ENCODE measurements at places on chromosomes 5 and 9.

- DNase-seq: no peak
Observed at GRCh38 chr5:124234022-124234769, 512.2 kb downstream of the ZNF608 start.

DNA sequence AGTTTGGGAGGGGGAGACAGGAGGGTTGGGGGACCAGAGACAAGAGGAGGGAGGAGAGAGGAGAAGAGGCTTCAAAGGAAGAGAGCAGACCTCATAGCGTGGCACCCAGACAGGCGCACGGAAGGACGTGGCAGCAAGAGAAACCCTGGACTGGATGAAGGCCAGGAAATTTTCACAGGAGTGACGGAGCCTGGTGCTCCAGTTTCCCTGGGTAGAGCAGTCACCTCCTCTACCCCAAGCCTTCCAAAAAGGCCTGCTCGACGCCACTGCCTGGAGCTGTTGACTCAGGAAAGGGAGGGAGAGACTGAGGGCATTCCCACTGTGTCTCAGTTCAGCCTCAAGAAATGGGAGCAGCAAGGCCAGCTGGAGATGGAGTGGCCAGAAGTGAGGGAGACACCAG lies 19.3 kb downstream of the AK8 start:
- DNase-seq: no peak

- DNase-seq: no peak
Observed at GRCh38 chr9:89426384-89426961, 71.4 kb downstream of the SEMA4D start.

- DNase-seq: peak; percentile 92
Observed at GRCh38 chr9:125744616-125745015, 2.6 kb upstream of the PBX3 start.

- no peak for DNase-seq
Observed at GRCh38 chr5:62334082-62334481, 28.1 kb downstream of the KIF2A start.

DNA sequence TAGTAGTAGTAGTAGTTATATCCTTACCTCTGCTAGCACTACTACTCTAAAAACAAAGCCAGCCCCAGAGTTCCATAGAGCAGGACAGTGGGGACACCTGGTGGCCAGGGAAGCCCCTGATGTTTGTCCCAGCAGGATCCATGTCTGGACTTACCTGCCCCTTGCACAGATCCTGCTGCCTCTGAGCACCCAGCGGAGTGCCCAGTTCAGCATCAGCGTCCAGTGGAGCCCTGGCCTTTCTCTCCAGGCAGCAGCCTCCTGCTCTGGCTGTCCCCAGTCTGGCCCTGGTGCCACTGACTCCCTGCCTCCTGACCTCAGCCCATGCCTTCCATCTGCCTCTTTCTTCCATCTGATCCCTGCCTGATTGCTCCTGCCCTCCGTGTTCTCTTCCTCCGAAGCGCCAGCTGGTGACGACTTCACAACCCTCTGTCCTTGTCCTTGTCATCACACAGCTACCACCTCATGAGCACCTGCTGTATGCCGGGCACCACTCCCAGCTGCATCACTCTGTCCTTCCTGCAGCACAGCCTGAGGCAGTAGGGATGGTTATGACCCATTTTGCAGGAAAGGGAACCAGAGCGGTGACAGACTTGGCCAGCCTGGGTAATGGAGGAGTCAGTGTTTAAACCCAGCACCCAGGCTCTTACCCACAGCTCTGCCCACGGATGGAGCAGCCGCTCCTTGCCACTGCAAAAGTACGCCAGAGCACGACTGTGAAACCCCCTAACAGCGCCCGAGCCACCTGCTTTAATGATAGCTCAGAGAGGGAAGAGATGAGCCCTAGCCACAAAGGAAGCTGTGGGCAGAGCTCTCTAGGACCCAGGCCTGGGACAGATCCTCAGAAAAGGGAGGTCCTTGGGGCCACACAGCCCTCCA lies 11.5 kb downstream of the SARDH start:
- peak; percentile 91 for DNase-seq

DNA sequence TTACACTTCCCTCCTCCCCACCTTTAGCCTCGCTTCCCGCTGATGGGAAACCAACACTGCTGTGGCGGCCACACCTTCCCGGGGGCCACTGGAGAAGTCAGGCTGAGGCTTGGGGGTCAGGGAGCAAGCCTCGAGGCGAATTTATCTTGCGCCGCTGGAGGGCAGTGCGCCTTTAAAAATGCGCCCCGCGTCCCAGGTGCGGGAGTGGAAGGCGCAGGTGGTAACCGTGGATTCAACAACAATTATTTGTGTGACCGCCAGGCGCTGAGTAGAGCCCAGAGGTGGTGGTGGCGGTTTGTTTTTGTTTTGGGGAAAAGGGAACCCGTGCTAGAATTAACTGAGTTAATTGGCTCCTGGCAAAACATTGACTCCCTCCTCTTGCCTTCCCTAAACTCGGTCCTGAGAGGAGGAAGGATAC lies 1.1 kb downstream of the CFAP77 start:
- DNase-seq: no peak

- no peak for DNase-seq
Observed at GRCh38 chr9:119838210-119838609, 469.0 kb upstream of the BRINP1 start.

GRCh38 chr9:112048924-112049691 lies 126.0 kb downstream of the SUSD1 start:
- no peak for DNase-seq

DNA sequence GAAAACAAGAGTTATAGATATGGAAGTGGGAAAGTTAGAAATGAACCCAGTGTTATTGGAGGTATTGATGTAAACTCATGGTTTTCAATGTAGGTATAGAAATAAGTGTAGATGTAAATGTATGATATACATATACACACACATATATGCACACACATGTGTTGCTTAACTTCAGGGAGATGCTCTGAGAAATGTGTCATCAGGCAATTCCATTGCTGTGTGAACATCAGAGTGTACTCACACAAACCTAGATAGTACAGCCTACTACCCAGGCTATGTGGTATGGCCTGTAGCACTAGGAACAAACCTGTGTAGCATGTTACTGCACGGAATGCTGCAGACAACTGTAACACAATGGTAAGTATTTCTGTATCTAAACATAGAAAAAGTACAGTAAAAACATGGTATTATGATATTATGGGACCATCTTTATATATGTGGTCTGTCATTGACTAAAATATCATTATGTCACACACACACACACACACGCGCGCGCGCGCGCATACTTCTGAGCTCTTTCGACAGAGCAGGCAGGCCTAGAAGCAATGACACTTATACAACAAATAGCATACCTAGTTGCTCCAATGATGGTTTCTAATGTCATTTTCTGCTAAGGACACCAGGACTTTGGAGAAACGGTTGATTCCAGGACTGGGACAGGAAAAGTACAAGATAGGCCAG lies 86.6 kb downstream of the MACROH2A1 start:
- DNase-seq: no peak

DNA sequence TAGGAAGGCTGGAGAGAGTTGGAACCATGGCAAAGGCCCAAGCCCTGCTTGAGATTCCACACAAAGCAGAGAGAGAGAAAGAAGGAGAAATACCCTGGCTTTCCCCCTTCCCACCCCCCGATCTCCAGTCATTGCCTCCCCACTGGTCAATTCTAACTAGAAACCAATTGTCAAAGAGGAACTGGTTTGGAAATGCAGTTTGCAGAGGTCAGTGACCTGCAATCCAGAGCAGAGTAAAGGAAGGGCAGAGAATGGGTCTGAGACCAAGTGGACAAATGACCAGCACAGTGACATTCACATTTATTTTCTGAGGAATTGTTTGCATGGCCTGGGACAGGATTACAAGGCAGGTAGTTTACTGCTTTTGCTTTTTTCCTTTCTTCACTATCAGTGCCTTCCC lies 37.5 kb upstream of the ZFYVE16 start:
- no peak for DNase-seq

GRCh38 chr5:60677850-60678664 lies 21.9 kb downstream of the DEPDC1B start:
- DNase-seq: peak; percentile 55

DNA sequence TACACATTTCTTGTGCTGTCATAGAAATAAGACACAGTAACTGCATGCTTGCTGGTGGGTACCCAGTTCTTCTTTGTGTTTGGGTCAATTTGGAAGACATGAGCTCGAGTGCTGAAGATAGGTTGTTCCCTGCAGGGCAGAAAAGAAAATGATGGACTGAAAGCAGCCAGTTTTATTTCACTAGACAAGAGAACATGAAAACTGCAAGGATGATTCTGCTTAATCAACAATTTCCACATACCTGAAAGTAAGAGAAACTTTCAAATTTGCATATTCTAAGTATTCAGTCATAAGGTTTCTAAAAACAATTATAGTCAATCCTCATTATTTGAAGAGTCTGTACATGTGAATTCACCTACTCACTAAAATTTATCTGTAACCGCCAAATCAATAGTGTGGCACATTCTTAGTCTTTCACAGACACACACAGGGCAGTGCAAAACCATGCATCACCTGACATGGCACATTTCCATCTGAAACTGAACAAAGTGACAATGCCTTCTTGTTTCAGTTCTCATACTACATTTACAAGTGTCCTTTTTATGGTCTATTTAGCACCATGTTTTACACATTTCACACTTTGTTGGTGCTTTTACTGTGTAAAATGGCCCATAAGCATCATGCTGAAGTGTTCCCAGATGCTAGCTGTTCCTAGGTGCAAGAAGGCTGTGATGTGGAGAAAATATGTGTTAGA lies 56.9 kb downstream of the HOMER1 start:
- no peak for DNase-seq

DNA sequence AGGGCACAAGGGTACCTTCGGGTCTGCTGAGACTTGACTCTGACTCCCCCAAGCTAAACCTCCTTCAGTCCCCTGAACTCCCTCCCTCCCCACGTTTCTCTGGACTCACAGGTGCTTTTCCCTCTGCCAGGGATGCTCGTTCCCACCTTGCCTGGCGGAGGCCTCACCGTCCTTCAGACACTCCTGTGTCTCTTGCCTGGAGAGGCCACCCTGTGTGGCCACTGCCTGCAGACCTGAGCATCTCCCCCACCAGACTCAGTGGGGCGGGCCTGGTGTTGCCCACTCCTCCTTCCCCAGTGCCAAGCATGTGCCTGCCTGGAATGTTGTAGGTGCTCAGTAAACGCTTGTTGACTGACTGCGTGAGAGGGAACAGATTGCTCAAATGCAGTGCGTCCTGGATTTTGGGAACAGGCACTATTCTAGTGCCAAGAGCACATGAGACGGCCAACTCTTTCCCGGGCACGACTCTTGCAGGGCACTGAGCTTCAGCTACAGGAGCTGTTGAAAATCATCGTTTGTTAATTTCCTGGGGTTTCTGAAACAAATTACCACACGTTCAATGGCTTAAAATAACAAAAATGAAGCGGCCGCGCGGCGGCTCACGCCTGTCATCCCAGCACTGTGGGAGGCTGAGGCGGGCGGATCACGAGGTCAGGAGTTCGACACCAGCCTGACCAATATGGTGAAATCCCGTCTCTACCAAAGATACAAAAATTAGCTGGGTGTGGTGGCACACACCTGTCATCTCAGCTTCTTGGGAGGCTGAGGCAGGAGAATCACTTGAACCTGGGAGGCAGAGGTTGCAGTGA lies 71.0 kb upstream of the BARHL1 start:
- DNase-seq: peak; percentile 65

- no peak for DNase-seq
Observed at GRCh38 chr5:8413975-8414374, 545.0 kb downstream of the MTRR start.

- no peak for DNase-seq
Observed at GRCh38 chr9:127262602-127263001, 2.0 kb upstream of the GARNL3 start.

DNA sequence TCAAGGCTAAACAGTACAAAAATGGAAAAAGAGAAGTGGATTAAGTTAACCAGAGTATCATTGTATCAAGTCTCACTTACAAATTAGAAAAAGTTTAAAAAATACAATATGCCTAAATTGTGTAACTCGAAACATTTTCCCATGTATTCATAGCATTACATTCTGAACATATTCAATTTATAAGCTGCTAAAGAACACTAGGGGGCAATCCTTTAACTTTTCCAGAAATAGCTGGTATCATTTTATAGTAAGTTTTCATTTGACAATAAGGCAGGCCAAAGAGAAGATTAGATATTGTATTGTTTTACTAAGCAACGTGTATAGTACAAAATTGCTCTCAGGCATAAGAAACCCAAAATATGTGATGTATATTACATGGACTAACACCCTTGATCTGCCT lies 234.6 kb downstream of the ADGRV1 start:
- DNase-seq: no peak

DNA sequence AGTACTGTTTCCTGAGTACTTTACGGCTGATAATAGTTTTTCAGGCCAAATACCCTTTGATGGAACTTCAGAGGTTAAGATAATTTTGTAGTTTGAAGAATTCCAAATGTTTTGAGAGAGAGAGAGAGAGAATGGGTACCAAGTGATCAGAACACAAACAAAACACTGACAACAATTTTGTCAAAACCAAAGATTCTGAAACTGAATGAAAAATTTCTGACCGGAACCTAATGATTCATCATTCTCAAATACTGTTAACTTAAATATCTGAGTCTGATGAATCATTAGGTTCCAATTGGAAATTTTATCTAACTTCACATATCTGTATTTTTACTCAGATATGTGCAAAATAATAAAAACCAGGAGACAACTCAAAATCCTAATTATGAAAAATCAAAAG lies 4.0 kb downstream of the LMBRD2 start:
- DNase-seq: no peak

GRCh38 chr5:72505539-72506157 lies 1.6 kb downstream of the ZNF366 start:
- no peak for DNase-seq

- DNase-seq: no peak
Observed at GRCh38 chr9:3873818-3874217, 348.0 kb upstream of the RFX3 start.

GRCh38 chr9:69583645-69584234 lies 88.4 kb downstream of the APBA1 start:
- DNase-seq: no peak

GRCh38 chr9:38694676-38695075 lies 25.3 kb downstream of the FAM240B start:
- no peak for DNase-seq
